AG04450 (cell line): ENCODE measurements at places on chromosomes 11 and 22. TPM values are rescaled to one million over a fixed set of nuclear protein-coding genes. Genes with fewer than 3 reads are reported as not detected.

DNA sequence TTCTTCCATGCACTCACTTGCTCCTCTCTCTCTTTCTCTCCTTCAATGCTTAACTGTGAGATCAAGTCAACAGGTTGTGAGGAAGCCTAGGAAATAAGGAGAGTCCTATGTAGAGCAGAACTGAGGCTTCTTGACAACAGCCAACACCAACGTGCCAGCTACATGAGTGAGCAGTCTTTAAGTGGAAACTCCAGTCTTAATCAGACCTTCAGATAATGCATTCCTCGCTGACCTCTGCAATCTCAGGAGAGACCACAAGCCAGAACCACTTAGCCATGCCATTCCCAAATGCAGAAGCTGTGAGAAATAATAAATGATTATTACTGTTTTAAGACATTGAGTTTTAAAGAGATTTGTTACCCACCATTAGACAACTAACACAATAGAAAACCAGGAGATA is 6.1 kb upstream of the TEAD1 start:
- no peak for DNase-seq

- no peak for DNase-seq
These were observed 566.7 kb downstream of the BRD1 start for GRCh38 chr22:49260681-49261580.

DNA sequence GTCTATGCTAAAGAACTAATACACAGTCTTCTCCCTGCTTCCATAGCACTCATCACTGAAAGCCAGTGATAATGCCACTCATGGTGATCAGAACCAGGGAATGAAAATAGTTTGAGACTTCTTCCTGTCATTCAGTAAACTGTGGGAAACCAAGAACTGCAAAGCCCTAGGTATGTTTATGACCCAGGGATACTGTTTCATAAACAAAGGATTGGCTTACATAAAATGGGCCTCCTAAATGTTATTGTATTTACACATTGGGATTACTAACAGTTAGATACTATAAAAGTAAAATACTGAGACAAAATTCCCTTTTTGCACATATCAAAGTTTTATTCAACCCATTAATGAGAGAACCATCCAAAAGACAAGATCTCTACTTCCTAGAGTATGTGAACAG is 21.3 kb upstream of the CWF19L2 start:
- DNase-seq: peak; percentile 11

The IL17REL gene
- not detected in 2 replicates for polyA plus RNA-seq

The RBMXL2 gene
- not detected in 2 replicates for polyA plus RNA-seq

The TYR gene
- not detected in 2 replicates for polyA plus RNA-seq

The OR52E2 gene
- polyA plus RNA-seq: not detected in 2 replicates
